ENCODE measurements at places on chromosomes 1 and 21.

- no peak for DNase-seq
Observed at GRCh38 chr1:94539496-94539895, 2.1 kb downstream of the F3 start.

DNA sequence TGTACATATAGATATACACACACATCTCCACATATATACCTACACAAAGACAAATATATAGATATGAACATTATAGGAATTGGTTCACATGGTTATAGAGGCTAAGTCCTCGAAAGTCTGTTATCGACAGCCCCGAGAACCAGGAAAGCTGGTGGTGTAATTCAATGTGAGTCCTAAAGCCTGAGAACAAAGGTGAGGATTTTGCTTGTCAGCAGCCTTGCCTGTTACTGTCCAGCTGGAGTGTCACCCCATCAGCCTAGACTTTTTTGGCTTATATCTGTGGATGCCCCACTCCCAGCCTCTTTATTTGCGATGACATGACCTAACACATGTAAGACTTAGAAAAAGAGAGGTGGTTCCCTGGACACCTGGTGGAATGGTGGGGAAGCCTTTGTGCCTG is 97.0 kb downstream of the GIPC2 start:
- no peak for DNase-seq

GRCh38 chr1:232561381-232561780 is 68.6 kb downstream of the SIPA1L2 start:
- DNase-seq = no peak

- no peak for DNase-seq
Observed at GRCh38 chr1:236020359-236021219, 44.3 kb downstream of the NID1 start.

- DNase-seq = no peak
Observed at GRCh38 chr1:6128276-6129081, 51.6 kb downstream of the CHD5 start.

GRCh38 chr1:162670928-162671663 is 38.8 kb downstream of the DDR2 start:
- no peak for DNase-seq

DNA sequence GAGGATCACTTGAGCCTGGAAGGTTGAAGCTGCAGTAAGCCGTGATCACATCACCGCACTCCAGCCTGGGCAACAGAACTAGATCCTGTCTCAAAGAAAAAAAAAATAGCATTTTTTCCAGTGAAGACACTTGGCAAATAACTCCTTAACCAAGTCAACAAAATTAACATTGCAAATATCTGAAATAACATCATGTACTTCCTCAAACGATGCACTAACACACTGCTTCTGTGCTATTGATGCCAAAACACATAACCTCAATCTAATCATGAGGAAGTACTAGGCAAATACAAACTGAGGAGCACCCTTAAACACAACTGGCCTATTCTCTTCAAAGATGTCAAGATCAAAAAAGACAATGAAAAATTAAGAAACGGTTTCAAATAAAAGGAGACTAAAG is 32.3 kb downstream of the PABPC4 start:
- DNase-seq = no peak

- no peak for DNase-seq
Observed at GRCh38 chr21:17987382-17988101, 168.4 kb upstream of the C21orf91 start.

DNA sequence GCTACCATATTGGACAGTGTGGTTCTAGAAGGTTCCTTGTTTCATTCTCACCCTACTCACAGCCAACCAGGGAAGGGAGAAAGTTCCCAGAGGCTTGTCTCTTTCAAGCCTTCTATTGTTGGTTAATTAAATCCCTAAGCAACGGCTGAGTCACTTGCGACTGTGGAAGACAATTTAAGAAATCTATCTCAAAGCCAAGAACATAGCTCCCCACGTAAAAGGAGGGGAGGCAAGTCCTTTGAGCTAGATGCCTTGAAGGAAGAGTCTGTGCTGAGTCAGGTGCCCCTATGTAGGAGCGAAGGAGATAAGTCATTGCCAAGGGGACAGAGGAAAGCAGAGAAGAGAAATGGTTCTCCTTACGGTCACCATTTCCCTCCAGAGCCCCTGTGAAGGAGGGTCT is 79.4 kb upstream of the PPP2R5A start:
- no peak for DNase-seq

- DNase-seq = no peak
Observed at GRCh38 chr1:233459470-233459945, 132.0 kb downstream of the MAP3K21 start.

DNA sequence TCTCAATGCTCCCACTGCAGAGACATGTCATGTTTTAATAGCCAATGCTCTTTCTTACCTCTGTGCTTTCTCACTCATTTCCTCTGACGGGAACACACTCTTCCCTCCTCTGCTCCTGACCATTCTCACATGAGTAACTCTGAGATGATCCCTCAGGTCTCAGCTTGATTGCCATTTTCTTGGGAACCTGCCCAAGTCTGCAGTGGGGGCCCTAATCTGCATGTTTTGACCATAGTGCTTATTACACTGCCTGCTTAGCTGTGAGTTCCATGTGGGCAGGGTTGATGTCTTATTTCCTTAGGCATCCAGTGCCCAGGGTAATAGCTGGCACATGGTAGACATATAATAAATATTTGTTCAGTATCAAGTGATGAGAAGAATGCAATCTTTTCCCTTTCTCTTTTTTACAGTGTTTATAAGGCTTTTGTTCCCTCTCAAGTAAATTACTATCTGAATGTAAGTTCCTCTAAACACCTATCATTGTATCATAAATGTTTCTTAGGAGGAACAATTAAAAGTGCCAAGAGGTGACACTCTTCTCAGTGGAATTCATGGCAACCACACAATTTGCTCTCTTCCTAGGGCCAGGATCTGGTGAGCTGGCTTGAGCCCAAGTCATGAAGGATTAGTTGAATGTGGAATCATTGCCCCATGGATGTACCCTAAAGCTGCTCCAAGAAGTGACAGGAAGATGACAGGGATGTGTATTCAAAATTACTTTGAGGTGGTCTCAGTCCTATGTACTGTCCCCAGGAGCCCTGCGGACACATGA is 485.4 kb upstream of the USP24 start:
- DNase-seq = no peak

DNA sequence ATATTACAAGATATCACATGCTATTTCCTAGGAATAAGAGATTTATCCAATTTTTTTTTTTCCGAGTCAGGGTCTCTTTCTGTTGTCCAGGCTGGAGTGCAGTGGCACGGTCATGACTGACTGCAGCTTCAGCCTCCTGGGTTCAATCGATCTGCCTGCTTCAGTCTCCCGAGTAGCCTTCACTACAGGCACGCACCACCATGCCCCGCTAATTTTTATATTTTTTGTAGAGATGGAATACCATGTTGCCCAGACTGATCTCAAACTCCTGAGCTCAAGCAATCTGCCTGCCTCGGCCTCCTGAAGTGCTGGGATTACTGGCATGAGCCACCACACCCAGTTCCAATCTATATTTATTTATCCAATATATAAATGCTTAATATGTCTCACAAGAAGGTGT is 18.0 kb upstream of the WDTC1 start:
- DNase-seq = no peak

DNA sequence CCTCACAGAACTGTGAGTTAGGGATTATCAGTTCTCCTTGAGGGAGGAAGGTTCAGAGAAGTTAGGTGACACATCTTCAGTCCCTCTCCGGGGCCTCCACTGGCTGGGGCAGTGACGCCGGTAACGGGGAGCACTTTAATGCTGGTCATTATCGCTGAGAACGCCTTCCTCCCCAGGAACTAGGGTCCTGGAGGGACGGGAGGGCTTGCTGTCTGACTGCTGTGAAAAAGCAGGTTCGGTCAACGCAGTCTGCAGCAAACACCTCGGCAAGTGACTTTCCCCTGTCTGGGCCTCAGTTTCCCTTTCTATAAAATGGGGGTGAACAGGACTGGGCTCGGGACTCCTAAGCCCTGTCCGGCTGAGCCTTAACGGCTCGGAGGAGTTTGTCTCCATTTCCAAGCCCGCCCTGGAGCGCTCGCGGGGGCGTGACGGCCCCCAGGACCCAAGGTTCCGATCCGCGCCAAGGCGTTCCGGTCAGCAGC is 341 bp upstream of the TMEM61 start:
- no peak for DNase-seq

GRCh38 chr1:234770924-234771540 is 161.1 kb upstream of the IRF2BP2 start:
- no peak for DNase-seq

GRCh38 chr21:33189237-33189636 is 40.5 kb upstream of the IFNAR2 start:
- DNase-seq = no peak

- no peak for DNase-seq
Observed at GRCh38 chr1:108955881-108956280, 7.4 kb downstream of the CLCC1 start.

DNA sequence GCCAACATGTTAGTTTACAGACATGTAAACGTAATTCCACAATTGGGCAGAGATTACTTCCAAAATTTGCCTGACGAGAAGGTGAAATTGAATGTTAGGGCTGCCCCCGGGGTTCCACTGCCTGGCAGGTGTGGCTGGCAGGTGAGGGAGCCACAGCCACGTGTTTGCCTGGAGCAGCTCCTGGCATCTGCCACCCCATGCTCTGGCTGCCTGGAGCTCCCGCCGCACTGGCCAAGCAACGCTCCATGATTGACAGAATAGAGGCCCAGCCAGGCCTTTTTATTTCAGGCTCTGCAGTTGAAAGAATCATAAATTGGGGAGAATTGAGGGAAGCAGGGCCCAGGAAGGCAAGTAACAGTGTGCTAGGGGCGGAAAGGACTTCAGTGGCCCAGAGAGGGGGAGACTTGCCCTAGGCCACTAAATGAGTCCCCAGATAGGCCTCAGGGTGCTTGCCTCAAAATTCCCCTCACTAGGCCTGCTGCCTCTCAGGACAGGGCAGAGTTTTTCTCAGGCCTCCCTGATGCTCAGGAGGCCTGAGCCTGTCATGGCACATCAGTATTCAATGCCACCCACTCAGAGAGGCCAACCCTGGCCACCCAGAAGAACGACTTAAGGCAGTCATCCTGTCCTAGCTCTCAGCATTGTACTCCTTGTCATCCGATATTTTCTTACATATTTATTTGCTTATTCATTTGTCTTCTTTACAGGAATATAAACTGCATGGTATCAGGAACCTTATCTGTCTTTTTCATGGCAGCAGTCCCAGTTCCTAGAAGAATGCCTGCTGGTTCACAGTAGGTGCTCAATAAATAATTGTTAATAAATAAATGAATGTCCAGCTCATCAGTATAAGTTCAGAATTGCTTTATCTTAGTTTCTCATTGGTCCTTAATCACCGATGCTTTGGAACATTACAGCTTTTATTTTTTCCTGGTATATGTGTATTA is 16.6 kb upstream of the S1PR1 start:
- no peak for DNase-seq

DNA sequence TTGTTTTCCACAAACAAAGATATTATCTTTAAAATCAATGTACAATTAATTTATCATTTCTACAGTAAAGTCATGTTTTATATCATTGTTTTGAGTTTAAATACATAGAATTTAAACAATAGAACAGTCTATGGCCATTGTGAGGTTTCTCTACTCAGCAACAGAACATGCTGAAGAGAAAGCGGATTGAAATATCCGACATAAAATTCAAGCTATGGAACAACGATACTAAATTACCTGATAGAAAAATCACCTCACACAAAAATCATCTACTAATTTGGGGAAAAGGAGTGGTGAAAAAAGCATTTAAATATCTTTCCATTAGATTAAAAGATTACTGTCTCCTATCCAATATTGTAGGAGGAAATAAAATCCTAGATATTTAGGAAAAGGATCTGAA is 12.6 kb downstream of the CDKN2C start:
- DNase-seq = no peak

- no peak for DNase-seq
Observed at GRCh38 chr1:64553285-64553684, 83.4 kb downstream of the CACHD1 start.

- no peak for DNase-seq
Observed at GRCh38 chr1:57633881-57634280, 210.0 kb upstream of the DAB1 start.

GRCh38 chr1:205523261-205523890 is 18.9 kb downstream of the CDK18 start:
- no peak for DNase-seq

GRCh38 chr1:204072931-204073836 is at the start of gene SOX13:
SOX13 (plus strand) TSS chr1:204073115; CDS start chr1:204112916, 39,801 bp downstream.
- no peak for DNase-seq

- DNase-seq = no peak
Observed at GRCh38 chr21:15122241-15122640, 57.4 kb upstream of the NRIP1 start.

GRCh38 chr1:98005326-98006010 is 84.6 kb upstream of the DPYD start:
- no peak for DNase-seq

DNA sequence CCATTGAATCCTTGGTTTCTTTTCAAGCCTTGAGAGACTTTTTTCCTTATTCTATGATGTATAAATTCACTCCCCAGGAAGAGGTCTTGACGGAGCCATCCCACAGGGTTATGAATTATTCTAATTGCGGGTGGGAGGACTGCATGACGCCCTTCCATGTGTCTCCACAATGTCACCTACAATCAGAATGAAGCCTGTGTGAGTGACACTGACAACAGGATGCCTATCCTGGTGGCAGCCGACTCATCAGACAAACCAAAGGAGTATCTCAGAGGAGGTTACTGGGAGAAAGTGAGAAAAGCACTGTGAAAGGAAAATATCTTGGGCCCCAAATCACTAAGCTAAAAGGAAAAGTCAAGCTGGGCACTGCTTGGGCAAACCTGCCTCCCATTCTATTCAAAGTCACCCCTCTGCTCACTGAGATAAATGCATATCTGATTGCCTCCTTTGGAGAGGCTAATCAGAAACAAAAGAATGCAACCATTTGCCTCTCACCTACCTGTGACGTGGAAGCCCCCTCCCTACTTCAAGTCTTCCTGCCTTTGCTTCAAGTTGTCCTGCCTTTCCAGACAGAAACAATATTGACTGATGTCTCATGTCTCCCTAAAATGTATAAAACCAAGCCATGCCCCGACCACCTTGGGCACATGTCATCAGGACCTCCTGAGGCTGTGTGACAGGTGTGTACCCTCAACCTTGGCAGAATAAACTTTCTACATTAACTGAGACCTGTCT is 98.4 kb downstream of the SMYD2 start:
- DNase-seq = no peak
